ENCODE measurements at places on chromosomes 11 and 22.

DNA sequence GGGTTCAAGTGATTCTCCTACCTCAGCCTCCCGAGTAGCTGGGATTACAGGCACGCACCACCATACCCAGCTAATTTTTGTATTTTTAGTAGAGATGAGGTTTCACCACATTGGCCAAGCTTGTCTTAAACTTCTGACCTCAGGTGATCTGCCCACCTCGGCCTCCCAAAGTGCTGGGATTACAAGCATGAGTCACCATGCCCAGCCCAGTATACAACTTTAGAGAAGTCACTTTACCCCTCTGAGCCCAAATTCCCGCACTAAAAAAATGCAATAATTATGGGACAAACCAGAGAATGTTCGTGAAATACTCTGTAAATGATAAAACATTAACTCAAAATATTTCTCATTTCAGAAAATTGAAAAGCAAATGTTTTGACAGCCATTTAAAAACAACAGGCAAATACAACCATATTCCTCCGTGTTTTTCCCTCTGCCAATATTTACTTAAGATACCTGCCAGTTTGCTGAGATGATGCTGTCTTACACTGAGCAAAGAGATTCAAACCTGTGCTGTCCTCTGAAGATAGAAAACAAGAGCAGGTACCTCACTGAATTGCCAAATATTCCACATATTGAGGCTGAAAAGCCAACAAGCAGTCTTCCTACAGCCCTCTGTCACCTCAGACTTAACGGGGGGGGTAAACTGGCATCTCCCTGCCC, 9.6 kb downstream of the PLEKHA7 start:
- no peak for DNase-seq

DNA sequence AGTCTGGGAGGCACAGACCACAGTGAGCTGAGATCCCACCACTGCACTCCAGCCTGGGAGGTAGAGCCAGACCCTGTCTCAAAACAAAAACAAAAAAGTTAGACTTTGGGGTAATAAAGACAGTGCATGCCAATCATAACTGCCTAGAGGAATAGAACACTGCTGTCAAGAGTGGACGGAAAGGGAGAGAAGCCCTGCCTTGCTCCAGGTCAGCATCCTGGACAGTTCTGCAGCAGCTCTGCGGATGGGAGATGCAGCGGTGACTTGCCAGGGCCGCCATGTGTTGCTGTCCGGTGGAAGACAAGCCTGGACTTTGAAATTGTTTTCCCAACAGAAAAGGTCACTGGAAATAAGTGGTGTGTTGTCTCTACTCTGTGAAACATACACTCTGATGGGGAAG, 618.2 kb downstream of the TBC1D22A start:
- DNase-seq: no peak

DNA sequence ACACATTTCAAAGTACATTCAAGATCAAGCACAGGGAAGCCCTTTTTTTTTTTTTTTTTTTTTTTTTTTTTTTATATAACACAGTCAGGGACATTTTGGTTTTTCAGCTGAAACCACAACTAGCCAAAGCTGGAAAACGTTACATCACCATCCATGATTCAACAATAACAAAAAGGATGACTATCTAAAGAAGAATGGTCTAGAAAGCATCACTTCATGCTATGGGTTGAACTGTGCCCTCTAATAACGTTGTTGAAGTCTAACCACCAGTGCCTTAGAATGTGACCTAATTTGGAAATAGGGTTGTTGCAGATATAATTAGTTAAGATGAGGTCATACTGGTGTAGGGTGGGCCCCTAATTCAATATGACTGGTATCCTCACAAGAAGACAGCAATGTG, 46.6 kb downstream of the MTMR2 start:
- no peak for DNase-seq

- DNase-seq: no peak
These were observed 26.9 kb upstream of the USP47 start for GRCh38 chr11:11814614-11815452.

DNA sequence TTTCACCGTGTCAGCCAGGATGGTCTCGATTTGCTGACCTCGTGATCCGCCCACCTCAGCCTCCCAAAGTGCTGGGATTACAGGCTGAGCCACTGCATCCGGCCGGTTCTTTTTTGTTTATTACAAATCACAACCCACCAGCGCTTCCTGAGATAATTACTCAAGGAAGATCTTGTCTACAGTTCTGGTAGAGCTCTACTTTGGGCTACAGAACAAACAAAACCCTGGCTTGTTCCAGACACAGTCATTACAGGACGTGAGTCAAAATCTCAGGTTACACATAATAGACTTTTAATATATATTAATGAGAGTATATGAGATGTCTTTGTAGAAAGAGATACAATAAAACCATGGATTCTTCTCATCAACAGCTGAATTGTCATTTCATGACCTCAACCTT, 42.8 kb upstream of the NUP50 start:
- no peak for DNase-seq

DNA sequence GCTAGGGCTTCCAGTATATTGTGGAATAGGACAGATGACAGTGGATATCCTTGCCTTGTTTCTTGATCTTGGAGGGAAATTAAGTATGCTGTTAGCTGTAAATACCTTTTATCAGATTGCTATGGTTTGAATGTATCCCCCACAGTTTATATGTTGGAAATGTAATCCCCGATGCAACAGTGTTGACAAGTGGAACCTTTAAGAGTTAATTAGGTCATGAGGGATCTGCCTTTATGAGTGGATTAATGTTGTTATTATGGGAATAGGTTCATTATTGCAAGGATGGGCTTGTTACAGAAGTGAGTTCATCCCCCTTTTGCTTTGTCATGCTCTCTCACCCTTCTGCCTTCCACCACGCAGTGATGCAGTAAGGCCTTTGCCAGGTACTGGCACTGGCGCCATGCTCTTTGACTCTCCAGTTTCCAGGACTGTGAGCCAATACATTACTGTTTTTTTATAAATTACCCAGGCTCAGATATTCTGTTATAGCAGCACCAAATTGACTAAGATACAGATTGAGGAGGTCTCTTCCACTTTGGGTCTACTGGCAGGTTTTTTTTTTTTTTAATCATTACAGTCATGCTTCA, 16.4 kb downstream of the CABIN1 start:
- no peak for DNase-seq

GRCh38 chr11:1989953-1990352, 7.7 kb downstream of the H19 start:
- DNase-seq: no peak

- DNase-seq: no peak
These were observed 60.6 kb downstream of the MED15 start for GRCh38 chr22:20567993-20568417.

GRCh38 chr11:93659841-93660240, 1.6 kb upstream of the CEP295 start:
- DNase-seq: no peak

DNA sequence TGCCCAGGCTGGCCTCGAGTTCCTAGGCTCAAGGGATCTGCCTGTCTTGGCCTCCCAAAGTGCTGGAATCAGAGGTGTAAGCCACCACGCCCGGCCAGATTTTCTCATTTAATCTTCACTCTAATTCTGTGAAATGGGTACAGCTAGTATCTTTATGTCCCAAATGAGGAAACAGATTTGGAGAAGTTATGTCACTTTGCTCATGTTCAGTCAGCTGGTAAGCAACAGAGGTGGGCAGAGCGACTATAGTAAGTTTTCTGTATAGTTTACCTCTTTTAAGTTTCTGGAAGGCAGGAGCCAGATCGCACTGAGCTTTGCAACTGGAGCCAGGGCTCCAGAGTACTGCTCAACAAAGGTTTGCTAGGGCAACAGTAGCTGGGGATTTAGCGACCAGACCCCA, 33.2 kb downstream of the RCOR2 start:
- no peak for DNase-seq

GRCh38 chr11:66083767-66084166, 13.7 kb downstream of the PACS1 start:
- DNase-seq: no peak

DNA sequence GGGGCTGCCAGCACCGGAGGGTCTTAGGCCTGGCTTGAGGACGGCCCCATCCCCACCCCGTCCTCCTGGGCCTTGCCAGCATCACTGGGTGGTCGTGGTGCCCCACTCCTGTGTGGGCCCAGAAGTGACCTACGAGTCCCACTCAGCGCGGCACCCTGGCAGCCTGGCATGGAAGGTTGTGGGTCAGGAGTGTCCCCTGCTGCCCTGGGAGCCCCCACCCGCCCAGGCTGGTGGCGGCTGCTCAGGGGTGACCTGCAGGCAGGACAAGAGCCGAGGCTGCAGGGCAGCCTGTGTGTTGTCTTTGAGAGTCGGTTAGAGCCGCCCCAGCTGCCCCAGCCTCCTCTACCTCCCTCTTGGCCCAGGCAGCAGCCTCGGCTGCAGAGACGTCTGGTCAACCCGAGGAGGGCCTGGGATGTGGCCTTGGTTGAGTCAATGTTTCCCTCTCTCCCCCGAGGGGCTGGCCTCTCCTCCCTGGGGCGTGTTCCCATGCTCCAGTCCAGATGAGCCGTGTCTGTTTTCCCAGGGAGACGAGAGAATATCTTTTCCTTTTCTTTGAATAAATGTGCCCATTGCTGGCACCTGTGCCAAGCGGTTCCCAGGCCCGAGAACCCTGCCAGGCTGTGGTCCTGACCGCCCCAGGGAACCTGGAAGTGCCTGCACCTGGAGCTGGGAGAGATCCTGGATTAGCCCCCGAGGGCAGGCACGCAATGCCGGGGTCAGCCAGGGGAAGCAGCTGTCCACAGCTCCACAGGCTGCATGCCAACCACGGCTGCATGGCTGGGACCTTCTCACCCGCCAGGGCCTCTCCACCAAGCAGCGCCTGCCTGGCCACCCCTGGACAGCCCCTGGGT, 35.7 kb upstream of the MUC5AC start:
- DNase-seq: no peak

DNA sequence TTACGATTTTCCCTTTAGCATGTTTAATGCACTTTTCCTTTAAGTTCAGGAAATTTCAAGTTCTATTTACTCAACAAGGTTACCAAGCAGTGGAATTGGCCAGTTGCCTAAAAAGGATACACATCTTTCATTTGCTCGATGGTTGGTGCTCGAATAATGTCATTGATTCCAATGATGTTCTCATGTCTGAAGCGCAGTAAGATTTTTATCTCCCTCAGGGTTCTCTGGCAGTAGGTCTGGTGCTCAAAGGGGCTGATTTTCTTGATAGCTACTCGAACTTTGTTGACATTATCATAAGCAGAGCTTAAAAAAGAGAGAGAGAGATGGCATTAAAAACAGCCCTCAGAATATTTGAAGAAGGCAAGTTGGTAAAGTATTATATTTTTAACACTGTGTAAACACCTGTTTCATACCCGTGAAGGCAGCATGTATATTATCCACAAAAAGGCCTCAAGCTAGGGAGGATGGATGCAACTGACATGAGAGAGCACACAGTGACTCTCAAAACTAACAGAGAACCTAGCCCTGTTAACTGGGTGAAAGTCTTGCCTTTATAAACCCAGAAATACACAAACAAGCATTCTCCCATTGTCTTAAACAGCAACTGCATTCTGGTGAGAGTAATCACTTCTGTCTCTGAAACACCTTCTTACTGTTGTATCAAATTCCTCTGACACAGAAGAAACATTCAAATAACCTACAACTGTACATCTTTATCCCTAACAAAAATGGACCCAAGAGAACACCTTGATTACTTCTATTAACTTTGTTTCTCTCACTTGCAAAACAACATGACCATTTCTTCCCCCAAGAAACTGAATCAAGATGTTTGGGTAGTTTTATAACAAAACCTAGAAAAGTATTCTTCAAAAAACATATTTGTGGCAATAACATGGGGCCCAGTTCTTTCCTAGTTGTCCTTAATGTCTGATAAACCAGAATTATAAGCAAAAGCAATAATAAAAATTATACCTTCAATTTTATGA, 59.6 kb downstream of the MAPK1 start:
- DNase-seq: no peak

- no peak for DNase-seq
These were observed 19.3 kb downstream of the MYH9 start for GRCh38 chr22:36368359-36368983.

DNA sequence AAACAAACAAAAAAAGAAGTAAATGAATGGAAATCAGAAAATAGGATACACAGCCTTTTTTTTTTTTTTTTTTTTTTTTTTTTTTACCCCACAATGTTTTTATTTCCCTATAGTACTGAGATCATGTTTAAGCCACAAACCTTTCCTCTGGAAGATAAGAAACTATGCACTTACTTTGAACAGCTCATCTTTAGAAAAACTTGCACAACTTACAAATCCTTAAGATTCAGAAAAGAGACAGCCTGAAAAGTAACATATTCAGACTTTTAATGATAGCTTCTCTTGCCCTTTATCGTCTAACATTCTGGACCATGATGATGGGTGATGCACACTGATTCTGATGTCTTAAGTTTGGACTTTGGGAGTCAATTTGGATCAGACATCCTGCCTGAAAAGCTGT, 80.3 kb downstream of the TNRC6B start:
- no peak for DNase-seq

DNA sequence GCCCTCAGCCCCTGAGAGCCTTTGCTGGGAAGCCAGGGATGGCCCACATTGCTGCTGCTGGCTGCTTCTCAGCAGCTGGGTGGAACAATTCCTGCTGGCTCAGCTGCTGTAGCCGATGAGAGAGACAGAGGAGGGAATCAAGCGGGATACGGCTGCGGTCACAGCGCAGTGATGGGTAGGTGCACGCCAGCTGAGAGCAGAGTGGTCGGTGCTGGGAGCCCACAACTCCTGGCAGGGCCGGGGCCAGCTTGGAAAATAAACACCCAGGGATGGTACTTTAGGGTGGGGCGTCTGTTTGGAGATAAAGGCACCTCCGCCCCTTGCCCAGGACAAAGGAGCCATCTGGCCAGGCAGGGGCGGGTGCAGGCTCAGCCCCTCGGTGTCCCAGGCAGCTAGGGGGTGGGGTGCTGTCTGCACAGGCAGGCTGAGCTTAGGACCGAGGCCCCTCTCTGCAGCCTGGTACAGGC, 480.5 kb downstream of the MIAT start:
- DNase-seq: no peak

- DNase-seq: no peak
These were observed 59.2 kb upstream of the ATXN10 start for GRCh38 chr22:45612451-45612901.

DNA sequence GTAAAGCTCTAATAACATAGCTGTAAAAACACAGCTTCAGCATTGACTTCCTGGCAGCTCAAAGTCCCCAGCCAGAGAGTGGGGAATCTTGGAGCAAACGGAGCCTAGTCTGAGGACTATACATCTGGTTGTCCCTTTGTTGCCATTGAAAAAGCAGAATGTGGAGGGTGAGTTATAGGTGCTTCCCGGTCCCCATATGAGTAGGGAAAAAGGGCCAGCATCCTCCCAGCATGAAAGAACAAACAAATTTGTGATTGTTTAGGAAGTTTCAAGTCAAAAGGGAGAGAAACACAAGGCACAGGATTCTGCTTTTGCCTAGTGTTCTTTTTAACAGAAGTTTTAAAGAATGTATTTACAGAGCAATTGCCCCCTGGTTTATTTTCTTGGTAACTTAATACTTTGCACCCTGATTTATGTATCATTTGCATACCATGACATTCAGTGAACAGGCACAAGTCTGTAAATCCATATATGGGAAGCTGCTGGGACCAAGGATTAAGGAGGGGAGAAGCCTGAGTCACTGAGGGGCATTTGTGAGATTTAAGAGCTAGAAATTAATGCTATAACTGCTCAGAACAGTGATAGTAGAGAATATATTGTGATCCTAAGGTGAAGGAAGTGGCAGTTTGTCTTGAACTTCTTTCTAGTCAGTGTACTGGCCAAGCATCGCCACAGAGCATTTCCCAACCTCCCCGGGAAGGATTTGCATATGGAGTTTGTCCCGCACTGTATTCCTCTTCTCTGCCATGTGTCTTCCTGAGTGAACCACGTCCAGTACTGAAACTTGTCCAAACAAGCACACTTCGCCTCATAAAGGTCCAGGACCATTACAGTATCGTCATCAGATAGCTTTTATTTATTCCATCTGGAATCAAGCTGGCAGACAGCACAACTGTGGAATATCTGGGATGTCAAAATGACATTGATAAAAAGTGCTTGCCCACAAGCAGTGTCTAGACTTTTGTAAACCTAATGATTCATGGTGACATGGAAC, 103.0 kb downstream of the DBX1 start:
- no peak for DNase-seq

All from stimulated activated CD8-positive, alpha-beta memory T cell treated with anti-CD3 and anti-CD28 coated beads, Interleukin-4, amount 100 ng/mL, for 1 hour (primary cell).